Pancreas (tissue), 10 donors: ENCODE measurements at places on chromosomes 7 and 10. TPM values are rescaled to one million over a fixed set of nuclear protein-coding genes. Genes with fewer than 3 reads are reported as not detected.

The DNA2 gene
- total RNA-seq, result 1.5 TPM

The CFAP70 gene
- 4.9 TPM for total RNA-seq

The CYP26C1 gene
- total RNA-seq, result 0.17 TPM

The DPY19L1 gene
- total RNA-seq, result 10.6 TPM

The TMEM176B gene
- 26.6 TPM for total RNA-seq

The TYW1 gene
- total RNA-seq, result 8.2 TPM

The AKR1C3 gene
- 27.5 TPM for total RNA-seq

The TWIST1 gene
- total RNA-seq, result 0.46 TPM

The RRP12 gene
- total RNA-seq, result 28.0 TPM

The ASL gene
- 15.6 TPM for total RNA-seq

The GIMAP1 gene
- total RNA-seq, result 0.98 TPM

The TAC1 gene
- not detected for total RNA-seq

The PRSS1 gene
- 29,537 TPM for total RNA-seq

The FBXO24 gene
- 0.49 TPM for total RNA-seq

The STK17A gene
- total RNA-seq, result 13.5 TPM

The ANKRD7 gene
- total RNA-seq, result 0.28 TPM

The SYNPO2L gene
- total RNA-seq, result not detected

The GIMAP4 gene
- total RNA-seq, result 15.3 TPM

The CCDC201 gene
- total RNA-seq, result not detected

The MOGAT3 gene
- total RNA-seq, result not detected

The MIOS gene
- total RNA-seq, result 20.0 TPM

The DKK1 gene
- total RNA-seq, result 1.3 TPM

The H2BK1 gene
- total RNA-seq, result not detected

The PRLHR gene
- 0.63 TPM for total RNA-seq

The PDE1C gene
- 1.3 TPM for total RNA-seq

The CSGALNACT2 gene
- 5.6 TPM for total RNA-seq

The NEUROD6 gene
- not detected for total RNA-seq

The C1QL3 gene
- total RNA-seq, result not detected

The ACHE gene
- 1.2 TPM for total RNA-seq

The NPY gene
- total RNA-seq, result 0.82 TPM

The SPDYE9 gene
- total RNA-seq, result not detected

The KLLN gene
- total RNA-seq, result 0.16 TPM

The SEC61A2 gene
- total RNA-seq, result 1.6 TPM

The OPN1SW gene
- not detected for total RNA-seq

The FGFBP3 gene
- total RNA-seq, result 1.4 TPM

The GNAI1 gene
- total RNA-seq, result 8.6 TPM

The FAM237B gene
- not detected for total RNA-seq

The PON3 gene
- total RNA-seq, result 4.4 TPM
